A549 treated with AZD2906 at 1 μM for 4 hours (cell line): ENCODE measurements at places on chromosomes 5 and 9. TPM values are rescaled to one million over a fixed set of nuclear protein-coding genes. Genes with fewer than 3 reads are reported as not detected.

The SLC46A2 gene
- total RNA-seq, result 0.02 TPM in 1 of 5 replicates, not detected in the others

The ADAMTSL1 gene
- total RNA-seq, result 0.08 to 0.09 TPM in 2 of 5 replicates, not detected in the others

The TSLP gene
- total RNA-seq, result not detected in 5 replicates

The SPATA6L gene
- total RNA-seq, result 1.2 to 2.3 TPM (median 1.6 TPM) in 5 replicates

The LEAP2 gene
- total RNA-seq, result 0.43 to 1.2 TPM (median 0.65 TPM) in 5 replicates

The TAF11L11 gene
- 0.07 to 0.17 TPM (median 0.10 TPM) in 4 of 5 replicates, not detected in the other for total RNA-seq

The PCDHB9 gene
- 0.01 to 0.09 TPM (median 0.02 TPM) in 4 of 5 replicates, not detected in the other for total RNA-seq

The RUSC2 gene
- 26.6 to 32.2 TPM (median 31.5 TPM) in 5 replicates for total RNA-seq

The JADE2 gene
- 32.8 to 38.8 TPM (median 35.9 TPM) in 5 replicates for total RNA-seq

The PKD2L2 gene
- total RNA-seq, result 0.05 to 0.09 TPM (median 0.07 TPM) in 3 of 5 replicates, not detected in the others

The UNC13B gene
- 9.7 to 12.2 TPM (median 10.8 TPM) in 5 replicates for total RNA-seq

The FOXD4L6 gene
- 0.06 to 0.09 TPM in 2 of 5 replicates, not detected in the others for total RNA-seq

The SPATA9 gene
- 0.10 to 0.17 TPM (median 0.11 TPM) in 3 of 5 replicates, not detected in the others for total RNA-seq

The TMEM174 gene
- not detected in 5 replicates for total RNA-seq

The IL33 gene
- 0.23 to 0.61 TPM (median 0.25 TPM) in 5 replicates for total RNA-seq

The GABRA1 gene
- not detected in 5 replicates for total RNA-seq

The ESM1 gene
- total RNA-seq, result not detected in 5 replicates

The ITGA2 gene
- 8.6 to 11.6 TPM (median 9.6 TPM) in 5 replicates for total RNA-seq

The TRIP13 gene
- total RNA-seq, result 62.7 to 68.3 TPM (median 65.8 TPM) in 5 replicates

The CENPP gene
- 5.1 to 7.4 TPM (median 6.8 TPM) in 5 replicates for total RNA-seq

The GFI1B gene
- 0.07 to 0.11 TPM (median 0.10 TPM) in 4 of 5 replicates, not detected in the other for total RNA-seq

The TLR4 gene
- 0.06 to 0.12 TPM (median 0.06 TPM) in 5 replicates for total RNA-seq
